ENCODE measurements at places on chromosomes 1 and 21.

- DNase-seq, result no peak
Measured at GRCh38 chr1:32782086-32782485, 35.1 kb downstream of the YARS1 start.

GRCh38 chr1:77544845-77545244 is 137.6 kb downstream of the ZZZ3 start:
- DNase-seq, result peak; percentile 62

DNA sequence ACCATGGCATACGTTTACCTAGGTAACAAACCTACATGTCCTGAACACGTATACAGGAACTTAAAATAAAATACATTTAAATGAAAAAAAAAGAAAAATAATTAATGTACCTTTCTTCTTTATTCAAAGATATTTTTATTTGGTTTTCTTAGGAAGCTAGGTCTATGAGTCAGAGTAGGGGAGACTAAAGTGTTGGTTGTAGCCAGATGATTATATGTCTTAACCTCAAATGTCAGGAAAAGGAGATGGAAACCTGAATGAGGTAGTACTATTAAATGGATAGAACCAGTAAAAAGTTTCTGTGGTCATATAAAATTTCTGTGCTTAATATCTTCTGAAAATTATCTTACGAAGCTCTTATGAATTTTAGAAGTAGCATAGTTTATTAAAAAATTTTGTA is 275.8 kb downstream of the KCTD3 start:
- no peak for DNase-seq

GRCh38 chr1:41666981-41667631 is 182.6 kb upstream of the EDN2 start:
- no peak for DNase-seq

DNA sequence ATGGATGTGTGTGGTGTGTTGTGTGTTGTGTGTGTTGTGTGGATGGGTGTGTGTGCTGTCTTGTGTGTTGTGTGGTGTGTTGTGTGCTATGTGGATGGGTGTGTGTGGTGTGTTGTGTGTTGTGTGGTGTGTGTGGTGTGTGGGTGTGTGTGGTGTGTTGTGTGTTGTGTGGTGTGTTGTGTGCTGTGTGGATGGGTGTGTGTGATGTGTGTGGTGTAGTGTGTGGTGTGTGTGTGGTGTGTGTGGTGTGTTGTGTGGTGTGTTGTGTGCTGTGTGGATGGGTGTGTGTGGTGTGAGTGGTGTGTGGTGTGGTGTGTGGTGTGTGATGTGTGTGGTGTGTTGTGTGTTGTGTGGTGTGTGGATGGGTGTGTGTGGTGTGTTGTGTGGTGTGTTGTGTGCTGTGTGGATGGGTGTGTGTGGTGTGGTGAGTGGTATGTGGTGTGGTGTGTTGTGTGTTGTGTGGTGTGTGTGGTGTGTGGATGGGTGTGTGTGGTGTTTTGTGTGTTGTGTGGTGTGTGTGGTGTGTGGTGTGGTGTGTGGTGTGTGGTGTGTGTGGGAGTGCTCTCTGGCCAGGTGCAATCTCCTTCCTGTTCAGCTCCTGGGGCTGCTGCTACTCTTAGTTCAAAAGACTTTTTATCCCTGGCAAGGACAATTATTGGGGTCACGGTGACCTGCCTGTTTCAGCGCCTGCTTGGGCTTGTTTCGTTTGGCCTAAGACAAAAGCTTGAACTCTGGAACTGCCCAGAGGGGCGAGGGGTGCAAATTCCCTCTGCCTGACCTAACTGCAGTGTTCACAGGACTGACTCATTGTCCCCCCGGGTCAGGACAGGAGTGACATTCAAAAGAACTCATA is 101.1 kb downstream of the UBIAD1 start:
- DNase-seq, result no peak

- no peak for DNase-seq
Measured at GRCh38 chr1:226574591-226575435, 26.2 kb downstream of the STUM start.

Data from fibroblast of lung (primary cell).